ENCODE measurements at places on chromosomes 7 and 10. TPM values are rescaled to one million over a fixed set of nuclear protein-coding genes. Genes with fewer than 3 reads are reported as not detected.

DNA sequence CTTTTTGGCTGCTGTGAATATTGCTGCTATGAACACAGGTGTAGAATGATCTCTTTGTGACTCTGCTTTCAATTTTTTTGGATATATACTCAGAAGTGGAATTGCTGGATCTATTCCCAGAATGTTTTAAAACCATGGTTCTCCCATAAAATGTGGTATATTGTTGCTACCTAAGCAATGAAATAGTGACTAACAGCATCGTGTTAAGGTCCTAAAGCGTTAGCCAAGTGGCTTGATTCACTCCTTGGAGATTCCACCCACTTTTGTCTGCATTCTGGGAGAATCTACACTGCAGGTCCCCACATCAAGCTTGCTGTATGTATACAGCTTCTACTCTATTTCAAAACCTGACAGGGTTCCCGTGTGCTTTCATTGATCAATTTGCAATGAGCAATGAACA, 105.6 kb downstream of the CDK6 start:
- DNase-seq = no peak

DNA sequence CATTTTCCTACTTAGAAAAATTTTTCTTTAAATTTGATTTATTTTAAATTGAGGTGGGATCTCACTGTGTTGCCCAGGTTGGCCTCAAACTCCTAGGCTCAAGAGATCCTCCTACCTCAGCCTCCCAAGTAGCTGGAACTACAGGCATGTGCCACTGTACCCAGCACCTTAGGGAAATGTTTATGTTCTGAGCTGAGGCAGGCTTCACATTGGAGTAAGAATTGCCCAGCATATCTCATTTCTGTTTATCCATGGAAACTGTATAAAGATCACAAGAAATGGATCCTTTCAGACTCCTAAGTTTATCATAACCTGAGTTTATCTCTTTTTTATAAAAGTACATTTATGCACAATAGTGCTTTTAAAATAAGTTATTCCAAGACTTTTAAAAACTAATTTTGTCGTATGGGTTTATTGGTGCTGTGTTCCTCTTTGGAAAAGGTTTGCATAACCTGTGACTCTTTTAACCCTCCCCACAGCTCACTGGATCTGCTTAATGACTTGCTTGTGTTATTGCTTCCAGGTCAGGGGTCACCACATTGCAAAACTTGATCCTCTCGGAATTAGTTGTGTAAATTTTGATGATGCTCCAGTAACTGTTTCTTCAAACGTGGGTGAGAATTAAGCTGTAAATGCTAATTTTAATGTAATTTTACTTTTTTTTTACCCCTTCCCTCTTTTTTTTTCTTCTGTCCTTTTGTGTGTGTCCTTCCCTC, 40.7 kb downstream of the OGDH start:
- no peak for DNase-seq

DNA sequence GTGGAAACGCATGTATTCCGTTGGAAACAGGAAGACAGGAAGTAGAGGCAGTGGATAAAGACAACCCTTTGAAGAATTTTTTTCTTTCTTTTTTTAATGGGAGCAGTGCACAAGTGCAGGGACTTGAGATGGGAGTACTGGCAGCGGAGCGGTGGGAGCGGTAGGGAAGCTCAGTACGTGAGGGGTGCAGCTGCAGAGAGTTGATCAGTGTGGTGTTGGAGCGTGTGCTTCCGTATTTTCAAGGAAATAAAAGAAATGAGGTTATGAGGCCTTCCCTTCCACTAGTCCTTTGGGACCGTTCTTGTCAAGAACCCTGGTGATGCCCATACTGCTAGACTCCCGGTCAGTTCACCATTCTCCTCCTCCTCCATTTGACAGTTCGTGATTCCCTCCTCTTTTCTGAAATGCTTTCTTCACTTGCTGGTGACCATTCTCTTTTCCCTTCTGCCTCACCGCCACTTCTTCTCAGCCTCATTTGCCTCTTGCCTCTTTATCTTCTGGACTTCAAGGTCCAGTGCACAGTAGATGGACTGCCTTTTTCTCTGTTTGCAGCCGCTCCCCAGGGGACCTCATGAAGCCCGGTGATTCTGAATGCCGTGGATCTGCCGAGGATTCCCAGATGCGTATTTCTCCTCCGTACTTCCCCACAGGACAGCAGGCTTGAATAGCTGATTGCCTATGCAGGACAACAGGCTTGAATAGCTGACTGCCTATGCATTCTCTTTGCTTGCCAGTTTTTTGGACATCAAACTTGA, 39.1 kb upstream of the TMEM236 start:
- peak; percentile 57 for DNase-seq

- no peak for DNase-seq
These were observed 41.7 kb upstream of the WNT2 start for GRCh38 chr7:117364339-117365080.

- no peak for DNase-seq
These were observed 290.1 kb upstream of the KCND2 start for GRCh38 chr7:119982884-119983283.

DNA sequence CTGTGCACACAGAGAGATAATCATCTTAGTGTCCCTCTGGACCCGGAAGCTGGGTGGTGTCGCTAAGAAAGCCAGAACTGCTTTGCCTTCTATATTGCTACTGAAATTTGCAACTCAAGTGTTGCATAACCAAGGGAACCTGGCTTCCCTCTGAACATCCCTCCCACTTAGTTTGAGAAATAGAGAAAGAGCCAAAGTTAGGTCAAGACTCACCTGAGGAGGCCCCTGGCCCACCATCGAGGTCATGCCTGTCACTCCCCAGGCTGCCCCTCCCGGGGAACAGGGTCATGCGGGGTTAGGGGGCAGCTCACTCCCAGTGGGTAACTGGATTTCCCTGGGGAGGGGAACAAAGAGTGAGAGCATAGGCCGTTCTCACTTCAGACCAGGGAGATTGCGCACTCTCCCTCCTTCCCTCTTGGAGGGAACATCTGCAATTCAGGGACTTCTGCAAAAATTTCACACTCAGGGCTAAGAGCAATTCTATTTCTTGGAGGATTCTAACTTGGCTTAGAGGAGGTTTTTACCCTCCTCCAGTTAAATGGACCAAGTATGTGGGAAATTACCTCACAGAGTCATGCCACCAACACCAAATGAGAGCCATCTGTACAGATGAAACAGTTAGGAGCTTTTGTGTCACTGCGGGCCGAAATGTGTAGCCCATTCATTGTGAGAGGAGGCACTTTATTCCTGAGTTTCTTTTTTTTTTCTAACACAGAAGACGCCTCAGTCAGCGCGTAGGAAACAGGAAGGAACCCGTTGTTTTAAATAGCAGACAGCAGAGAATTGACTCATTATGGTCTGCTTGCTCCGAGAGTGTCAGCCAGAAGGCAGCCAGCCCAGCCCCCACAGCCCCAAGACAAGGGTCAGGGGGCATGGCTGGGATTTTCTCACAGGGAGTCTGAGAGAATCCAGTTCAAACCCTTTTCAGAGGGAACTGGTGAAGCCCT, 221.3 kb downstream of the ARHGAP12 start:
- peak; percentile 59 for DNase-seq

GRCh38 chr7:92729172-92729571, 107.2 kb downstream of the CDK6 start:
- DNase-seq = no peak

DNA sequence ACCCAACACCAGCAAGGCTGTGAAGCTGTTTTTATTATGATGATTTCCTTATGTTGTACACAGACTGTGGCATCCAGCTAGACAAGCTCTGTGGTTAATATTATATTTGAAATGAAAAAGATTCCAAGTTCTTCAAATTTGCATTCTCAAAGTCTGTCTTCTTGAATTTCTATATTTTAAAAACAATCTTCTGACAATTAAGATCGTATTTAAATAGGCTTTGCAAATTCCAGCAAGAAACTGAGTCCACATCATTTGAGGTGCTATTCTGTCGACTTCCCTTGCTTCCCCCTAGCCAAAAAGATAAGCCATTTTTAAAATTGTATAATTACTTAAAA, 73.1 kb upstream of the TOMM7 start:
- no peak for DNase-seq

GRCh38 chr10:99975106-99975829, 34.5 kb downstream of the DNMBP start:
- no peak for DNase-seq

DNA sequence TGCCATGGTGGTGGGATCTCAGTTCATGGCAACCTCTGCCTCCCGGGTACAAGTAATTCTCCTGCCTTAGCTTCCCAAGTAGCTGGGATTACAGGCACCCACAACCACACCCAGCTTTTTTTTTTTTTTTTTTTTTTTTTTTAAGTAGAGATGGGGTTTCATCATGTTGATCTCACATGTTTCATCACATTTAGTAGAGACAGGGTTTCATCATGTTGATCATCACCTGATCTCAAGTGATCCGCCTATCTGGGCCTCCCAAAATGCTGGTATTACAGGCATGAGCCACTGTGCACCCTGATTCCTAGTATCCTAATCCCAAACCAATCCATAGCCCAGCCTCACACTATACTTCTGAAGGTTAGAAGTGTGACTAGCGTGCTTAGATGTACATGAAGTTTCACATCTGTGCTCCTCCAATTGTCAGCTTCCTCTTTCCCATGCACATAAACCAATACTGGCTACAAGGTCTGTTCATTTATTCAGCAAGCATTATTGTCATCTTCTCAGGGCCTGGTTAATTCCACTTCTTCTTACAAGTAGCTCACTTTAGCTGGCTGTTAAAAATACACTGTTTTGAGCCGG, 6.8 kb upstream of the NAT16 start:
- no peak for DNase-seq

Gene TMEM139
- not detected for total RNA-seq

Gene SLC26A5
- not detected for total RNA-seq

Gene MYH16
- total RNA-seq = not detected

Gene MSS51
- 3.5 TPM for total RNA-seq

Gene FGFBP3
- 7.5 TPM for total RNA-seq

Gene SLC13A1
- not detected for total RNA-seq

Gene PON1
- 1.1 TPM for total RNA-seq

All from glutamatergic neuron (in vitro differentiated cells).